Effector memory CD4-positive, alpha-beta T cell (primary cell): ENCODE measurements at places on chromosomes 12 and 14.

- DNase-seq, result no peak
These were observed 11.1 kb downstream of the KIF21A start for GRCh38 chr12:39431797-39432196.

- DNase-seq, result no peak
These were observed 13.9 kb upstream of the C12orf76 start for GRCh38 chr12:110062241-110062640.

DNA sequence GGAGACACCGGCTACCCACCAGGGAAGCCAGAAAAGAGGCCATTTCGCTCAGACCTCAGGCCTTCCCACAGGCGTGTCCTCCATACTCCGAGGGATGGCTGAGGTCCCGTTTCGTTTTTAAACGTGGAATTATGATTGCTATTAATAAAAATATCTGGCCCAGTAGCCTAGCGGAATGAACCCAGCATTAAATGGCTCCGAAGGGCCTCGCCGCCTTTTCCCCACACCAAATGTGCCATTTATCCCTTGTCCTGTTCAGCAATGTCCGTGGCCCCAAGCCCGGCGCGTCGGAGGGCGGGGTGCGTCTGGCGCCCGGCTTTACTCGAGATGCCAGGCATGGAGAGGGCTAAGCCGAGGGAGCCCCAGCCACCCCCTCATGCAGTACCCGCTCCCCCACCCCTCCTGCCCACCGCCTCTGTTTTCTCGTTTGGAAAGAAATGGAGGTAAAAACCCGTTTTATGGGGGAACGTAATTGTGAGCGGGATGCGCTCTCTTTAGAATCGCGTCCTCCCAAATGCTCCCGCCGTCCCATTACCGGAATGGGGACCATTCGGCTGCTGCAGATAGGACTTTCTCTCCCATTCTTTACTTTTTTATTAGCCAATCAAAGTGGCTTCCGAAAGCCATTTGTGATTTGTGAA is 5.7 kb downstream of the HOXC8 start:
- DNase-seq, result no peak

GRCh38 chr14:21106176-21106497 is 5.3 kb downstream of the TMEM253 start:
- DNase-seq, result no peak

GRCh38 chr14:64584190-64584589 is 34.4 kb downstream of the PPP1R36 start:
- DNase-seq, result no peak
